DMS 273 treated with DMSO at 0.1 percent for 48 hours (cell line): ENCODE measurements at places on chromosomes 13 and 19.

DNA sequence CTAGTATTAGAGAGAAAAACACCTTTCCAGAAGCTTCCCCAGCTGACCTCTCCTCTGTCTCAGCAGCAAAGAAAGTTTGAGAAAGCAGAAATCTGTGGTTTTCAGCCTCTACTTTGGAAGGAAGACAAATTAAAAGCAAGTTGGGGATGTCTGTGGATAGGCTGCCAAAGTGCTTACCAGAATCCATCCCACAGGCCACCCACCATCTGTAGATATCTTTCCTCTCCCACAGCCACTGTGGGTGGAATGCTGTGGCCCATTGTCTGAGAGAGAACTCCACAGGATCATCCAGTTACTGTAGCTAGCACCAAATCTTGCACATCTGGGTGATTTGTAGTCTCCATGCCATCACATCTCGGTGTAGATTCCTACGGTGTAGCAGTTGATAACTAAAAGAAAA is 133.5 kb downstream of the DNAJC15 start:
- no peak for DNase-seq

- peak; percentile 76 for DNase-seq
Observed at GRCh38 chr19:2983351-2984214, 6.2 kb downstream of the TLE6 start.

DNA sequence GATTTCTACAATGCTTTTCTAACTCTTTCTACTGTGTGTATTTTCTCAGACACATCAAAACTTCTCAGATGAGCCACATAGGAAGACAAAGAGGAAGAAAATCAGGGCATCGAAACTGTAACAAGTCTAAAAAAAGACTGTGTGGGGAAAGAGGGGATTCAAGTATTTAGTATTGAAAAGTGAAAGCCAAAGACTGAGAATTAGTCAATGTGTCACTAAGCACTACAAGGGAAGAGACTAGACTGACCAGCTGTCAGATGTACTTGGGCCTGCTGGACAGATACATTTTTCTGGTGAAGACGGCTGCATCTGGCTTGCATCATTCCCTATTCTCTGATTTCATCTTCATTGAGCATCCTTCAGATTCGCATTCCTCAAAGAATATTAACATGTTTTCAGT is 25.4 kb downstream of the COMMD6 start:
- DNase-seq, result no peak

DNA sequence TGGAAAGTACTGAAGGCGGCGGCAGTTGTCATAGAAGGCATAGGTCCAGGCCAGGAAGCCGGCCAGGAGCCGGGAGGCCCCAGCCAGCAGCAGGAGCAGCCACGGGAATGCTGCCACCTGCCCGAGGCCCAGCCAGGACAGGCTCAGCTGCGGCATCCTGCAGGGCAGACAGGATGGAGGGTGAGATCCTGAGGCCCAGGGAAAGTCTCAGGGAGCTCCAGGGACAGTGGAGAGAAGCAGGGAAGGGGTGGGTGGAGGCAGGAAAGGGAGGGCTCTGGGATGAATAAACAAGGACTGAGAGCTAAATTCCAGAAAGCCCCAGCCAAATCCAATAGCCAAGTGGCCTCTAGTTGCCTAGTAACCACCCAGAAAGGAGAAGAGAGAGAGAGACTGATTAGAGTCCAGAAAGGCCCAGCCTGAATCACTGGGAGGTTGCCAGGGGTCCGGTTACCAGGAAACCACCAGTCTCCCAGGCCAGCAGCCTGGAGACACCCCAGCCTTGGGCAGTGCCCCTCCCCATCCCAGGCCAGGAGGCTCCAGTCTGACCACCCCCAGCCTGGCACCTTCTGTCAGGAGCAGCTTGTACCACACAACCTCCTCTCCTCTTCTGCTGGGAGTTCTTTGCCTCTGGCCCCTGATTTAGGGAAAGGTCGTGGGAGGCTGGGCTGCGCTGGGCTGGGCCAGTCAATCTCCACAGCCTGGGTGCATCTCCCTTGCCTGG is 7.5 kb upstream of the OR10H5 start:
- peak; percentile 10 for DNase-seq

DNA sequence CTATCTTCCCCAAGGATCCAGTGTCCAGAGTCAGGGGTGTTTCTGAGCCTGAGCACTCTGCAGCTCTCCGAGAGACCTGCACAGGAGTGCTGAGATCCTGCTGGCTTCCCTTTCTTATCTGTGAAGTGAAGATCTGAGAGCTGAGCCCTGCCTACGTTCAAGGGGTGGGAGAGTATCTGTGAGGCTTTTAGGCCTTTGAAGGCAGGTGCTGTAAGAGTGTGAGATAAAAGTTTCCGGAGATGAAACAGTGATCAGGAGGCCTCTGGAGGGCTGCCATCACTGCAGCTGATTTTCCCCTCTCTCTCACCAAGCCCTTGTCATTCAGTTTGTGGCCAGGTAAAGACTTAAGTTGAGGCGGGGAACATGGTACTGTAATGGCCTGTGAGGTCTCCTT is 83.1 kb downstream of the AKAP11 start:
- DNase-seq, result no peak

DNA sequence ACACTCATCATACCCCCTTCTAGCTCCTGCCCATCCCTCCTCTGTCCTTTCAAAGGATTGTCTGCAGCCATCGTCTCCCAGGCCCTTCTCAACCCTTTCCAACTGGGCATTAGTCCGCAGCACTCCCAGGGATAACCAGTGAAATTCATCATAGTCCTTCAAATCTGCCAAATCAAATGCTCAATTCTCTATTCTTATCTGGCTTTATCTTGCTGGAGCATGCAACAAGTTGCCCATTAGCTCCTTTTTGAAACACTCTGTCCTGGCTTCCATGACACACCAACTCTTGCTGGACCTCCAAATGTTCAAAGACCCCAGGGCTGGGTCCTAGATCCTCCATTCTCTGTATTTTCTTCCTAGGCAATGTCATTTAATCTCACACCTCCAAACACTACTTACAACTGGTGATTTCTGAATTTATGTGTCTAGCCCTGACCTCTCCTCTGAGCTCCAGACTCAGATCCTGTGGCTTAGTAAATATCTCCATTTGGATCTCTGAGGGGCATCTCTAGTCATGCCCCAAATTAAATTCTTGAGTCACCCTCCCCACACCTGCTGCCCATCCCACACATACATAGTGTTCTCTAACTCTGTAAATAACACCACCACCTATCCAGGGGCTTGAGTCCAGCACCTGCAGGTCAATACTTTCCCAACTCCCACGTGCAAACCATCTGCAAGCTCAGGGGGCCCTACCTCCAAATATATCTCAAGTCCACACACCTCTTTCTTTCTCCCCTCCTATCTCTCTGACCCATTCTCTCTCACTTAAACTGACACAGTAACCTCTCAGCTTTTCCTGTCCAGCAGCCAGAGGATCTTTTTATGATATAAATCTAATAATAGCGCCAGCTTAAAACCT is 9.1 kb upstream of the ANKRD10 start:
- no peak for DNase-seq

DNA sequence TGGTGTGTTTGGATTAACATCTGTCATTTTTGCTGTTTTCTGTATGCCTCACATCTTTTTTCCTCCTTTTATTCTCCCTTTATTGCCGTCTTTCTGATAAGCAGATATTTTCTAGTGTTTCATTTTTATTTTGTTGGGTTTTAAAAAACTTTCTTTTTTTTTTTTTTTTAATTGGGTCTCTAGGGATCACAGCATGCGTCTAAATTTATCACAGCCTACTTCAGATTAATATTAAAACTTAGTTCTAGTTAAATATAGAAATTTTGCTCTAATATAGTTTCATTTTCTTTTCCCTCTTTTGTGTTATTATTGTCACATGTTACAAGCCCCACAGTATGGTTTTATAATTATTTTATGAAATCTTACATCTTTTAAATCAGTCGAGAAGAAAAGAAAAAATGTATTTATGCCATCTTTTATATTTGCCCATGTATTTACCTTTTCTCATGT is 52.7 kb downstream of the SIPA1L3 start:
- no peak for DNase-seq

DNA sequence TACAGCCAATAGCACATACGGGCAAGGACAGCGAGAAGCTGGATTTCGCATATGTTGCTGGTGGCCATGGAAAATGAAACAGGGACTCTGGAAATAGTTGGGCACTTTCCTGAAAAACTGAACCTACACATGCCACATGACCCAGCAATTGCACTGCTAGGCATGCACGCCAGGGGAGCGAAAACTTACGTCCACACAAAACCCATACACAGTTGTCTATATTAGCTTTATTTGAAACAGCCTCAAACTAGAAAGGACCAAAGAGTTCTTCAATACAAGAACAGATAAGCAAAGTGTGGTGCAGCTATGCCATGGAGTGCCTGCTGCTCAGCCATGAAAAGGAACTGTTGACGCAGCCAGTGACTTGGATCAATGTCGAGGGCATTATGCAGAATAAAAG is 7.3 kb upstream of the SPACA7 start:
- no peak for DNase-seq

- no peak for DNase-seq
Observed at GRCh38 chr13:36783890-36784289, 35.1 kb upstream of the RFXAP start.

DNA sequence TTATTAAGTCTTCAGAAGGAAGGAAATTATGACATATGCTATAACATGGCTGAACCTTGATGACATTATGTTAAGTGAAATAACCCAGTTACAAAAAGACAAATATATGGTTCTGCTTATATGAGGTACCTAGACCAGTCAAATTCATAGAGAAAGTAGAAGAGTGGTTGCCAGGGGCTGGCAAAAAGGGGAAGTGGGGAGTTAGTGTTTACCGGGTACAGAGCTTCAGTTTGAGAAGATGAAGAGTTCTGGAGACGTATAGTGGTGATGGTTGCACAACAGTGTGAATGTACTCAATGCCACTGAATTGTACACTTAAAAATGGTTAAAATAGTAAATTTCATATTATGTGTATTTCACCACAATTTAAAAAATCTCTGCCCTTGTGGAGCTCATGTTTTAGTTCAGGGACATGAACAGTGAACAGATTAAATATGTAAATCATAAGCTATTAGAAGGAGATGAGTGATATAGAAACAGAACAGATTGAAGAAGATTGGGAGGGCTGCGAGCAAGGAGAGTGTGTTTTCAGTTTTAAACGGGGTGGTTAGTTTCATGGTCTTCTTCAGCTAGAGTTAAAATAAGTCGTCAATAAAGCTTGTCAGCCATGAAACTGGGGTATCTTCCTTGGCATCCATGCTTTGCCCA is 355.2 kb downstream of the KCNRG start:
- DNase-seq, result no peak

DNA sequence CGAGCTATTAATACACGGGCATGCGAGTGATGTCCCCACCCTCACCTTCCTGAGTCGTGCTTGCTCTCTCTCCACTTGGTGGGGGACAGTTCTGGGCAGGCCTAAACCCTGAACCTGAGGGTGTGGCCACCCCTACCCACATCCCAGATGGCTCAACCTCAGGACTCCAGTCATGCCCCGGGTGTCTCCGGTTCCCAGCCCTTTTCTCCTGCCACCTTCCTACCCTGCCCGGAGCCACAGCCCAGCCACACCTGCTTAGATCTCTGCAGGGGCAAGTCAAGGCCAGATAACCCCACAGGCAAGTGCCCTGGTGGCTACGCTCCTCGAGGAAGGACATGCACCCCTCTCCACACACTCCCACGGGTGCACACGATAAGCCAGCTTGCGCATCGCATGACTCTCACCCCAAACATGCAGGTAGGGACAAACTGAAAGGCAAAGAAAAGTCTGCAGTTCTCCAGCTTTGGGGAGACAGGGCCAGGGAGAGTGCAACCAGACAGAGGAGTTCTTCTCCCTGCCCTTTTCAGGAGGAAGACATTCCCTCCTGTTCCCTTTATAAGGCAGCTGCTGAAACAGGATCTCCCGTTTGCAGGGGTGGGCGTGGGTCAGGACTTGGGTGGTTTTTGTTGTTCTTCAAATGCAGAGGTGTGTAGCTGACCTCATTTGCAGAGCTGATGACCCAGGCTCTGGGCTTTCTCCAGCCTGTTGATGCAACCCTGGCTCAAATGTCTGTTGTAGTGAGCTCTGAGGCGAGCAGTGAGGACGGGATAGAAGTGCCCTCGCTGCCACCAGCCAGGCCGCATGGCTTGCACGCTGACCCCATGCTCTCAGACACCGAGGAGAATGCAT is 88.6 kb downstream of the DPF1 start:
- DNase-seq, result no peak

DNA sequence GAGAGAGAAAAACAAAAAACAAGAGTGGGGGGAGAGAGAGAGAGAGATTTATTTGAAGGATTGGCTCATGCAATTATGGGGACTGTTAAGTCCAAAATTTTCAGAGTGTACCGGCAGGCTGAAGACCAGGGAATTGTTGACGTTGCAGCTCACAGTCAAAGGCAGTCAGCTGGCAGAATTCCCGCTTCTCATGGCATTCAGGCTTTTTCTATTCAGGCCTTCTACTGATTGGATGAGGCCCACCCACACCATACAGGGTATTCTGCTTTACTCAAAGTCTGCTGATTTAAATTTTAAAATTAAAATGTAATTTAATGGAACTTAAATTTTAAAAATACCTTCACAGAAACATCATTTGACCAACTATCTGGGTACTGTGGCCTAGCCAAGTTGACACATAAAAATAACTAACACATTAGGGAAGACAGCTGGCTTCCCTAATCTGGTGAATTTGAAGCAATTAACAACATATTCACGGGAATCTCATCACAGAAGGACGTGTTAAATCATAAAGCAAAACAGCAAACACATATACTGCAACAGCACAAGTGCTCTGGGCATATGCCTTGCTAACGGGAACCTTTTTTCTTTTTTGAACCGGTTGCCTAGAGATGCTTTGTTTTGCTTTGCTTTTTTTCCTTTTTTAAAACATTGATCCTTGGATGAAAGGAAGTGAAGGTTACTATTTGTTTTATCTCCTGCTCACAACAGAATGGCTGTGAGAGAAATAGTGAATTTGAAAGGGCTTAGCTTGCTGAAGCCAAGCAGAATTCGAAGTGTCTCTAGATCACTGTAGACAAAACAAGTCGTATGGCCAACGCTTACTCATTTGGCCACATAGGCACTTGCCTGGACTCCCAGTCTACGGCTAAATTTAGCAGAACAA is 505.1 kb downstream of the IRS2 start:
- no peak for DNase-seq

- DNase-seq, result no peak
Observed at GRCh38 chr19:19500975-19501644, 14.2 kb downstream of the TSSK6 start.

DNA sequence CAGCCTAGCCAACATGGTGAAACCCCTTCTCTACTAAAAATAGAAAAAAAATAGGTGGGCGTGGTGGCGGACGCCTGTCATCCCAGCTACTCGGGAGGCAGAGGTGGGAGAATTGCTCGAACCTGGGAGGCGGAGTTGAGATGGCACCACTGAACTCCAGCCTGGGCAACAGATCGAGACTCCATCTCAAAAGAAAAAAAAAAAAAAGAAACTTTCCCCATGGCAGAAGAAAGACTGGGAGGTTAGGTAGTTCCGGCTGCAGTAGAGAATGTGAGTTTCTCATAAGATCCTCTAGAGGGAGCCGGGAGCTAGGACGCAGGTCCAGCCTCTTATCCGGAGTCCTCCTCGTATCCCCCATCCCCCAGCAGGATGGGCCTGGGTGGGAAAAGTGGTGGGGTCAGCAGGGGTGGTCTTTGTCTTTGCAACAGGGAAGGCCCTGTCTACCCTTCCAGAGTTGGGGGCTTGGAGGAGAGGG is 13.2 kb upstream of the CREB3L3 start:
- peak; percentile 50 for DNase-seq
